Nucleus accumbens (tissue), 56 donors: ENCODE measurements at places on chromosomes 13 and 19.

- DNase-seq: no peak
These were observed 81.1 kb downstream of the ZNF429 start for GRCh38 chr19:21586311-21587116.

DNA sequence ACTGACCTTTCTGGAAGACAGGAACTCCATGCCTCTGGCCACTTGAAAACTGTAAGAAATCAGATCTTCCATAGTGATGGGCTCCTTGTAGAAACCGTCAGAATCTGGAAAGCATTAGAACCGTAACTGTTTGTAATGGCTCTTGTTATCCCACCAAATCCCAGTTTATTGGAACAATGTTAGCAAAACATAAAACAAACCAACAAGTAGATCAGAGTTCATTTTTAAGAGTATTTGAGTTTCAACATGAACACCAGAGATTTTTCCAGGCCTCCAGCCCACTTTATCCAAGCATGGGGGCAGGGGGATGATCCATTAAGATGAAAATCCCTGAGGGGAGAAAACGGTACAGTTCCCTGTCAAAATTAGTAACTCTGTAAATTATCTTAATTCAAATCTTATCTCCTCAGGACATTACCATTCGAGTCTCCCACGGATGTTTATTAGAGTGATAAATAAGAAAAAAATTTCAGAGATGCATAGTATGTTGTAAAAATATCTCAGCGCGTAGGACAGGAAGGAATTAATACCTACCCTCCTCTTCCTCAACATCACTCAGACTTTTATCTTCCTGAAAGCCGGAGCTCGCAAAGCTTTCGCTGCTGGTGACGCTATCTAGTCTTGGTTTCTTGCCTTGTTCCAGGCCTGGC is 172.5 kb downstream of the FLT1 start:
- no peak for DNase-seq

GRCh38 chr13:94709001-94709834 is 3.1 kb downstream of the SOX21 start:
- no peak for DNase-seq

DNA sequence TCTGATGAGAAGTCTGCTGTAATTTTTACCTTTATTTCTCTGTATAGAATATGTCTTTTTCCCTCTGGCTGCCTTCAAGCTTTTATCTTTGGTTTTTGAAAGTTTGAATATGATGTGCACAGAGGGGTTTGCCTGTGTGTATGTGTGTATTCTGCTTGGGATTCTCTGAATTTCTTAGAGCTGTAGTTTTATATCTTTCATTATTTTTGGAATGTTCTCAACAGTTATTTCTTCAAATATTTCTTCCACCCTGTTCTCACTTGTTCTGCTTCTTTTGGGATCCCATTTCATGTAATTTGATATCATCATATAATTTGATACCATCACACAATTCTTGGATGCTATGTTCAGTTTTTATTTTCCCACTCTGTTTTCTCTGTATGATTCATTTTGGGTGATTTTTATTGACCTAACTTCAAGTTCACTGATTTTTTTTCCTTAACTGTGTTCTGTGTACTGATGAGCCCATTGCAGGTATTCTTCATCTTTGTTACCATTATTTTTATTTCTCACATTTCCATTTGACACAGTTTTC is 7.5 kb downstream of the COG3 start:
- DNase-seq: no peak

DNA sequence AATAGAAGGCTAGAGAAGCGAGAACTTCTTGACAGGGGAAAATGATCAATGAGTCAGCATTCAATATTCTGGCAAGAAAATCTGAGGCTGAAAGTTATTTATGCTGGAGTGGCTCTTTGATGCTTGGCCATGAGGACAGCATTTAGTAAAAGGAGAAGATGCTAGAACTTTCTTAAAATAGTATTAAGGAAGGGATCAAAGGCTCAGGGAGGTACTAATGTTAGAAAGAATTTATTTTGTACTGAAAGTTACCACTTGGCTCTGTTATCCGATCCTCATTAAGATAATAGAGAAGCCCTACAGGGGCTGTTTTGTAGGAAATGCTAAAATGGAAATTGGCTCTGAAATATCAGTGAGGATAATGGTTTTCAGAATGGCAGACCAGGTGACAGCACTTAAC is 1774.6 kb upstream of the PCDH20 start:
- DNase-seq: no peak

GRCh38 chr13:46736541-46737310 is 60.2 kb downstream of the ESD start:
- no peak for DNase-seq

GRCh38 chr13:40428354-40428753 is 238.1 kb downstream of the FOXO1 start:
- no peak for DNase-seq

DNA sequence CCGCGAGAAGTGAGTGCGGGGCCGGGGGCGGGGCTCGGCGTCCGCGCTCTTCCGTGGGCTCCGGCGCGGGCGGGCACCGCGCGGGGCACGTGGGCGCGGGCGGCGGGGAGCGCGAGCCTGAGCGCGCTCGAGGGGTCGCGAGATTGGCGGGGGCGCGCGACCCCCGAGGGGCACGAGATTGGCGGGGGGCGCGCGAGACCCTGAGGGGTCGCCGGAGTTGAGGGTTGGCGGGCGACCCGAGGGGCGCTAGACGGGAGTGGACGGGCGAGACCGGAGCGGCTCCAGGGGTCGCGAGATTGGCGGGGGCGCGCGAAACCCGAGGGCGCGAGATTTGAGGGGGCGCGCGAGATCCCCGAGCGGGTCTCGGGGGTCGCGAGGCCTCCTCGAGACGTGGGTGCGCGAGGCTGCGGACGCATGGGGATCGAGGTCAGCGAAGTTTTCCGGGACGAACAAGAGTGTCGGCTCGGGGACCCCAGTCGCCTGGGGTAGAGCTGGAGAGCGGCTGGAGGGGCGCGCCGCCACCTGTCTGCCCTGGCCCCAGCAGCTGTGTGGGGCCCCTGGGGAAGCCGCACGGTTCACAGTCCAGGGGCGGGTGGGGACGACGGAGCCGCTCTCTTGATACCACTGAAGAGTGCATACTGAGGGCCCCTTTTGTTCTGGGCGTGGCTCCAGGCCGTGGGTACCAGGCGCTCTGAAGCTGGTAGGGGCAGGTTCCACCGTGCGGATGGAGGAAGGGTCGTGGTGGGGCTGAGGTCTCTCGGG is 682 bp downstream of the SSBP4 start:
- DNase-seq: no peak

DNA sequence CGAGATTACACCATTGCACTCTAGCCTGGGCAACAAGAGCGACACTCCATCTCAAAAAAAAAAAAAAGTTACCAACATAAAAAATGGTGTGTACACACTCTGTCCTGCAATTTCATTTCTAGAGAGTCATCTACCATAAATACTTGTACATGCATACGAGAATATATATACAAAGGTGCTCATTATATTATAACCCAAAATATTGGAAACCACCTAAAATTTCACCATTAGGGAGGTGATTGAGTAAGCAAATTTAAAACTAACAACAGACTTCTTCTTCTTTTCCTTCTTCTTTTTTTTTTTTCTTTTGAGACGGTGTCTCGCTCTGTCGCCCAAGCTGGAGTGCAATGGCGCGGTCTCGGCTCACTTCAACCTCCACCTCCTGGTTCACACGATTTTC is 7.4 kb upstream of the C5AR1 start:
- DNase-seq: no peak

DNA sequence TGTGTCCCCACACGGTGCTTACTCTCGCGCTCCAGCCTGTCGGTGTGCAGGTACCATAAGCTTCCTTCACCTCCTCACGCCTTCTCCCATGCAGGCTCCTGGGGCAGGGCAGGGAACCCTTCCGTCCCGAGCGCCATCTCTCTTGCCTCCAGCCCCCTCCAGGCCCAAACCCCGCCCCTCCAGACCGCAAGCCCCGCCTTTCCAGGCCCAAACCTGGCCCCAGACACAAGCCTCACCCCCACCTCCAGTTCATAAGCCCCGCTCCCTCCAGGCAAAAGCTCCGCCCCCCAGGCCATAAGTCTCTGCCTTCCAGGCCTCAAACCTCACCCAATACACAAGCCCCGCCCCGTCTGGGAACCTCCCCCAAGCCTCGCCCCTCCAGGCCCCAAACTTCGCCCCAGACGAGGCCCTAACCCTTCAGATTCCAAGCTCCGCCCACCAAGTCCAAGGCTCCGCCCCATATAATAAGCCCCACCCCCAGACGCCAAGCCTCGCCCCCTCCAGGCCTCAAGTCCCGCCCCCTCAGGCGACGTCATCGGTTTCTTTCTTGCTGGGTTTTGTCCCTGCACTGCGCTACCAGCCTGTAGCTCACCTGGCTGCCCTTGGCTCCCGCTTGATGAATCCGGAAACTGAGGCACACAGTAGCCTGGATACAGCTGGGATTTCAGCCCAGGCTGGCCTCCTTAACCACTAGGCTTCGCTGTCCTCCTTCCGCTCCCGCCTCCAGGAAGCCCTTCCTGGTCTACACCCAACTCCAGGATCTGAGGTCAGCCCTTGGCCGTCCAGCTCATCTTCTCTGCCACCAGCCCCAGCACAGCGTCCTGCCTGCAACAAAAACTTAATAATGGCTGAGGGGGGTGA is 16.1 kb downstream of the MKNK2 start:
- DNase-seq: no peak

DNA sequence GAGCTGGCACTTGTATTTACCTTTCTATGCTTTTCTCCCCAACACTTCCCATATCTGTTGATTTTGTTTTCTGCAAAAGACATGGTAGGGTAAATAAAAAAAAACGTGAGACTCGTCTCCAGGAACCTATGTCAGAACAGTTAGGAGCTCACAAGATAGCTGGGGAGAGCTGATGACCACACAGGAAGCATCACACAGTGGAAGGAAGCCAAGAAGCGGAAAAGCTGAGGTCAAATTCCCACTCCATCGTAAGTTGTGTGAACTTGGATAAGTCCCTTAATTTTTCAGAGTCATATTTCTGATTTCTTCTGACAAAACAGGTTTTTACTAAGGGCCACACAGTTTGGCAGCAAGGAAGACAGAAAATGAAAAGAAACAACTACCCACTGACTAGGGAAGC is 199.6 kb downstream of the KLF5 start:
- no peak for DNase-seq

DNA sequence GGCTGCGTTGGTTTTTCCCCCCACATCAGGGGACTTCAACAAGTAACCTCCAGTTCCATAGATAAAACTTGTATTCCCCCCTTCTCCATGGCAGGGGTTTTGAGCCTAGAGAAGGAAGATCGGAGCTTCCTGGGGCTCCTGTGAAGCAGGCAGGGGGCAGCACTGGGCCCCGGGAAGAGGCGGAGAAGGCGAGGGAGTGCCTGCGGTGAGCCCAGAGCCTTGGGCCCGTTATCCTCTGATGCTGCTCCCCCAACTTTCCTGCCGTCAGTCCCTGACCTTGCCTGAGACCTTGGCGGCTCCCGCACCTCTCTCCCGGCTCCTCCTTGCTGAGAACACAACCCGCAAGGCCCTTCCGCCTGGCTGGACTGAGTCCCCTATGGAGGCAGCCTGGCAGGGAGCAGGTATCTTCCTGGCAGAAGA is 2.5 kb downstream of the LIPE start:
- DNase-seq: no peak

GRCh38 chr19:39834287-39834841 is 402 bp upstream of the DYRK1B start:
- no peak for DNase-seq

DNA sequence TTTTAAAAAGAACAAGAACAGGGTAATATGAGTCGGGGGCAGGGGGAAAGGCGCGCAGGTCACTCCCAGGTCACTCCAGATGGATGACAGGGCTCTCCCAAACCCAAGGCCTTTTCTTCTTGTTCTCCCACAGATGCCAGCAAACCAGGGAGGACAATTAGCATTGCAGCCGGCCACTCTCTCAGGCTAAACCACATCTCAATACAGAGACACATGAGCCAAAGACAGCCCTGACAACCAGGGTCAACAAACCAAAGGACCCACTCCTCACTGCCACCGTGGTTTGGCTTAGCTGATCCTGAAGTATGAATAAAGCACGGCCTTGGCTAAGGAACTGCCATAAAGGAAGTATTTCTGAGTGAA is 47.3 kb downstream of the LATS2 start:
- DNase-seq: no peak

DNA sequence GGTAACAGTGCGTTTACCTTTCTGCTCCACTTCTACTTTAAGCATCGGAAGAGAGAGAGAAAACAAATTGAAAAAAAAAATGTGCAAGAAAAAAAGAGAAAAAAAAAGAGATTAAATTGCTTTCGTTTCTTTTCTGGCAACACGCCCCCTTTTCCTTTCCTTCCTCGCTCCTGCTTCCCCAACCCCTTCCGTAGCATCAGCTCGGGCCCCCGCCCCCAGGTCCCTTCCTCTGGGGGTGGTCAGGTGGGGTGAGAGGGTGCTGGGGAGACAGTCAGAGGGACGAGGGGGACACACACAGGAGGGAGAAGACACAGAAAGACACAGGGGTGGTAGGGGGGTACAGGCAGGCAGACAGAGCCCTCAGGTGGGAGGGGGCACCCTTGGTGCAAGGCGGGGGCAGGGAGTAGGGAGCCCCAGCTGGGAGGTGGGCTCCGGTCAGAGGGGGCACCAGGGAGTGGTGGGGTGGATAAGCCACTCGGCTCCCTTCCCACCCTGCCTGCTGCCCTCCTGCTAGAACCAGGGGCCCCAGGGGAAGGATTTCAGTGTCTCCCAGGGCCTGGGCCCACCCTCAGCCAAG is 30.7 kb upstream of the ASF1B start:
- no peak for DNase-seq

DNA sequence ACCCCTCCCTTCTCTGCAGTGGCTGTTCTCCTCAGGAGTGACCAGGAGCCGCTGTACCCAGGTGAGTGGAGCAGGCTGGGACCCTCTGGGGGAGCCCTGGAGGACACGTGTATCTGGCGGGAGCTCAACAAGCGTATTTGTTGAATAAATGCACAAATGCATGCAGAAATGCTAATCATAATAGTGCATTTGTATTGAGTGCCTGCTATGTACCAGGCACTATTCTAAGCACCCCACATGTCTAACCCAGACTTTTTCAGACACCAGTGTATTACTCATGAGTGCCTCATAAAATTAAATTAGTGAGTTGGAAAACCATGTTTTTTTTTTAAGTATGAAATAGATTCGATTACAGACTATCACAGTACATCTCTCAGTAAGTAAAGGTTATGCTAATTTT is 7.9 kb downstream of the HPN start:
- no peak for DNase-seq

DNA sequence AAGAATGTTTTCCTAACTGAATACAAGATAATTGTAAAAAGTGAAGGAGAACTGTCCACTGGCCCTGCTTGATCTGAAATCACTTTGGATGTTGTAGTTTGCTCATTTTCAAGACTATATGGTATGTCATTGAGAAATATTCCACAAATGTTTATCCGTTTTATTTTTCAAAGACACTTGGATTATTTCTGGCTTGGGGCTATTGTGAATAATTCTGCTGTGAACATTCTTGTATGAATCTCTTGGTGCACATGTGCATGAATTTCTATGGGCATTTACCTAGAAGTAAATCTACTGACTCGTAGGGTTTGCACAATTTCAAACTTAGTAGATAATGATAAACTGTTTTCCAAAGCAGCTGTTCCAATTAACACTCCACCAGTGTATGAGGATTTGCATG is 8.6 kb downstream of the RXFP2 start:
- DNase-seq: no peak
